Stimulated activated CD8-positive, alpha-beta memory T cell treated with anti-CD3 and anti-CD28 coated beads, Interleukin-2, amount 100 ng/mL, for 1 hour (primary cell): ENCODE measurements at places on chromosomes 12 and 14.

DNA sequence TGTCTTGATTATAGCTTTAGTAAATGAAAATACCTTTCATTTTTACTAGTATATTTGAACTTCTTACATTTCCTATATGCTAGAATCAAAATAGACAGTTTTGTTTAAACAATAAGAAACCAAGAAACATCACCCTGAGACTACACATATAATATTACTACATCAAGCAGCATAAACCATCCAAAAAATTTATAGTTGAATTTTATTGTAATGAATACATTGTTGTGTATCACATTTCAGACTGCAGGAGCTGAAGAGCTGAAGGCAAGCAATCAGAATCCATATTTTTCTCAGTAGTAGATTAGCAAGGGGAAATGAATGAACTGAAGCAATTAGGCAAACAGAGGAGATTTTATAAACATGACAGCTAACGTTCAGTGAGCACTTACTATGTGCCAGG, 379.2 kb downstream of the BTG1 start:
- DNase-seq = no peak

DNA sequence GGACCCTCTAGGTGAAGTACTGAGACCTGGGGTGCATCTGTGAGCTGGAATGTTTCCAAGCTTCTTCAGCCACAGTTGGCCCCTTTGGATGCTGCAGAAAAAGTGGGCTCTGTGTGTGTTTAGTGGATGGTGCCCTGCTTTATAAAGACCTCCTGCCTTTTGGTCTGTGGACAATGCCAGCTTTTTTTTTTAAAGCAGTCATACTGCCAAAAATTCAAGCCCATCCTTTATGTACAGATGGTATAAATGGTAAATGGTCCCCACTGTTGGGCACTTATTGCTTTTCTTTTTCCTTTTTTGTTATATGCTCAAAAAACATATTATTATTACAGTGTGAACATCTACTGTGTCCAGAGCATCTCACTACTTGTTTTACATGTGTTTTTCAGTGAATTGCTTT, 81.1 kb downstream of the SMOC1 start:
- DNase-seq = no peak

GRCh38 chr14:69487771-69488170, 3.2 kb downstream of the PLEKHD1 start:
- no peak for DNase-seq

- no peak for DNase-seq
These were observed 1248.3 kb upstream of the USP15 start for GRCh38 chr12:61011767-61012423.

- no peak for DNase-seq
These were observed 86.7 kb downstream of the LRP6 start for GRCh38 chr12:12180136-12180535.

GRCh38 chr14:70649803-70650202, 8.1 kb downstream of the TTC9 start:
- DNase-seq = no peak

DNA sequence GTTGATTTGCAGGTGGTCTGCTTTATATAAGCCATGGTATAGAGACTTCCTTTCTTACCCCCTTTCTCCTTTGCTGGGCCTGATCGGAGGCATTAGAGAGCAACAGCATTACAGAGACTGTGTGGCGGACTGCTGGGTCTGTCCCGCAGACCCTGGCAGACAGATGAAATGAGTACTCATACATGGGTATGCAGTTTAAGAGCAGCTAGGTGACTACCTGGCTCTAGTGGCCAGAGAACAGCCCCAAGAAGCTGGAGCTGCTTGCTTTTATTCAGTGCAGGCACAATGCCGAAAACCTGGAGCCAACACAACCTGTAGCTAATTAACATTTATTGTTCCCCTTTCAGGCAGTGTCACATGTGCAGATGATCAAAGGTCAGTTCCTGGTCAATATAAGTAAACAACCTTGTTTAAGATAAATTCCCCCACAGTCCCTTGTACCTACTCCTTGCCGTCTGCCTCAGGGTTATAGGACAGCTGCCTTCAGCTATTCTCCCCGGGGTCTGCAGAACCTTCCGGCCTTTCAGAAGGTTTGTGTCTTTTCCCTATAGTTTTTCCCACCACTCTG, 160.0 kb downstream of the TRHDE start:
- no peak for DNase-seq

DNA sequence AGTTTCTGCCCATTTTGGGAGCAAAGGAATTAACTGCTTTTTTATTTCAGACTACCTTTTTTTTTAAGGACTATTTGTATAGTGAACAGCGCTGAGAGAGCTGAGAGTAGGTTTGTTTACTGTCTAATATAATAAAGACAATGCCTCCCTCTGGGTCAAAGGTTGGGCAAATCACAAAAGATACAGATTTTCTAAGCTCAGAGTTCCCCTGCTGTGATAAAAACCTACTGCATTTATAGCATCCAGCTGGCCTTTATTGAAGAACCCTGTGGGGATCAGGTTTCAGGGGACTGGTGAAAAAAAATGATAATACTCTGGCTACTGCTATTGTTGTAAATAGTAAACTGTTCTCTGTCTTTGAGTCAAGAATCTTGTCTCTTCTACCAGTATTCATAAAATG, 28.7 kb downstream of the CCDC59 start:
- no peak for DNase-seq

GRCh38 chr14:32473464-32473855, 144.4 kb downstream of the AKAP6 start:
- no peak for DNase-seq

- no peak for DNase-seq
These were observed 890.7 kb downstream of the DIO2 start for GRCh38 chr14:79320561-79320960.

DNA sequence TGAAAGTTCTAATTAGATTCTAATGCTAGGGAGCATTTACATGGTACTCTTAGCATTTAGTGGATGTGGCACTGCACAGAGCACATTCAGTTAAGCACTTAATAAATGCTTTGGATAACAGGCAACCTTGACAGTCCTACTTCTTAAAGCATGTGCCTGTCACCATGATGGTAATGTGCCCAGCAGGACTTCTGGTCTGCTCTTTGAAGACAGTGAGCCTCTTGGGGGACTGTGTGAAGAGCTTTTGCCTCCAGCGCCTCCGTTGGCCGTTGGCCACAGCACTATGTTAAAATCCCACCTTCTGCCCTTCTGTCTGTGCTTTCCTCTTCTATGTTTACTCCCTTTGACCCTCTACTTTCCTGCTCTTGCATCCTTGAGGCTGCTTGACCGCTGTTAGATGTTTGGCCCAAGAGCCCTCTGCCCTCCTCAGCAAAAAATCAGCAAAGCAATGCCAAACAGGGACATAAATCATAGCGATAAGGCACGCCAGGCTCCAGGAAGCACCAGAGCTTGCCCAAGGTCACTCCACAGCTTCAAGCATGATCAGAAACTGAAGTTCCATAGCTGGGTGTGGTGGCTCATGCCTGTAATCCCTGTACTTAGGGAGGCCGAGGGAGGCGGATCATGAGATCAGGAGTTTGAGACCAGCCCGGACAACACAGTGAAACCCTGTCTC, 8.3 kb downstream of the CDKL1 start:
- DNase-seq = no peak

DNA sequence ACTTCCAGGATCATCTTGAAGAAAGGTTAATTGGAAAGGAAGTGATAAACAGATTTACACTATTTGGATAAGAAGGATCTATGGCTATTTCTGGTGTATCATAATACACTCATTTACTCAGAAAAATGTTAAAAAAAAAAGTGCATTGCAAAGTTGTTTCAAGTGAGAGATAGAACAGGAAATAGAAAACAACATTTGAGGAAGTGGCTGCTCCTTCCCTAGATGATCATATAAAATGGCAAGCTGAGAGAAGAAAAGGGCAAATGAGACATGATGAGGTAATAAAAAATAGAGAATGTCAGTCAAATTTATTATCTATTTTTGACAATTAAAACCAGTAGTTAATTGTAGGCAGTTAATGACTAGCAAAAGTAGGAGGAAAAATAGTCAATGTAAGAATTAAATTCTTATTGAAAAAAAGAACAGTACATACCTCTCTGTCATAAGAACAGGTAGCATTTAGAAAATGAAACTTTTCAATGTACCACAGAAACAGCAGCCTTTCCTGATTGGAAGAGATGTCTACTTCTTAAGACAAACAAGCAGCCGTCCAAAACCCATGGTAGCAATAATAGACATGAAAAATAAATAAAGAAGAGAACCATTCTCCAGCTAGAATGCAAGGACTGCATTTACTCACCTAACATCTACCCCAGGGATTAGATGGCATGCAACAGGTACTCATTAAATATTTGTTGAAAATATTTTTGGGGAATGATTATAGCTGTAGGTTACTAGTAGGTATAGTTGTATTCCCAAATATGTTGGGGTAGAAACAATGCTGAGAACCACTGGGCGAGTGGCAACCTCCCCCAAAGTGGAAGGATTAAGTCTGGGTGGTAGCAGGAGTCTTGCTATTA, 63.9 kb upstream of the GRIP1 start:
- no peak for DNase-seq

DNA sequence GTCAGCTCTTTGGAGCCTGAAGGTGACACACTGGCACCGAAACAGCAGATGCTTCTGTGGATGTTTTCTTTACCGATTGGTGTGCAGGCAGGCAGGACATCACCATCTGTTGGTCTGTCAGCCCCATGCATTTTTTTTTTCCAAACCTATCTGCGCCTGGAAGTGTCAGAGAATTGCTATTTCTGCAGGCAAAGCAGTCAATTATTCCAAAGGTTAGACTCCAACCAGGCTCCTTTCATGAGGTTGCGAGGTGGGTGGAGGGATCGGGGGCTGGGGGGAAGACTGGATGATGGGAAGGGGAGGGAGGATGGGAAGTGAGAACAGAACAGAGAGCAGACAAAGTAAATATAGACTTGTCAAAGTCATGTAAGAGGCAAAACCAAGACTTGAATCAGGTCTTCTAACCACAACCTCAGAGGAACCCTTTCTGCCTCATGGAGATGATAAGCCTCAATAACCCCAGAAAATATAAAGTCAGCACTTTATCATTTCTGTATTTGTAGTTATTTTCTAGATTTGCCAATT, 117.7 kb downstream of the OTOGL start:
- DNase-seq = no peak

- no peak for DNase-seq
These were observed 23.8 kb downstream of the GSC start for GRCh38 chr14:94746131-94746530.

DNA sequence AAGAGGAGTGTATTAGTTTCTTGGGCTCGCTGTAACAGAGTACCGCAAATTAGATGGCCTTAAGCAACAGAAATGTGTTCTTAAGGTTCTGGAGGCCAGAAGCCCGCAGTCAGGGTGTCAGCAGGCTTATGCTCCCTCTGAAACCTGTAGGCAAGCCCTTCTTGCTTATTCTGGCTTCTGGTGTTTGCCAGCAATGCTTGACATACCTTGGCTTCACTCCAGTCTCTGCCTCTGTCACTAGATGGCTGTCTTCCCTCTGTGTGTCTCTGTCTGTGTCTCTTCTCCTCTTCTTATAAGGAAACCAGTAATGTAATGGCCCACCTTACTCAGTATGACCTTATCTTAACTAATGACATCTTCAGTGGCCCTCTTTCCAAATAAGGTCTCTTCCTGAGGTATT, 85.1 kb downstream of the DERA start:
- DNase-seq = no peak

- DNase-seq = no peak
These were observed 102.2 kb downstream of the TMX1 start for GRCh38 chr14:51342226-51342625.

DNA sequence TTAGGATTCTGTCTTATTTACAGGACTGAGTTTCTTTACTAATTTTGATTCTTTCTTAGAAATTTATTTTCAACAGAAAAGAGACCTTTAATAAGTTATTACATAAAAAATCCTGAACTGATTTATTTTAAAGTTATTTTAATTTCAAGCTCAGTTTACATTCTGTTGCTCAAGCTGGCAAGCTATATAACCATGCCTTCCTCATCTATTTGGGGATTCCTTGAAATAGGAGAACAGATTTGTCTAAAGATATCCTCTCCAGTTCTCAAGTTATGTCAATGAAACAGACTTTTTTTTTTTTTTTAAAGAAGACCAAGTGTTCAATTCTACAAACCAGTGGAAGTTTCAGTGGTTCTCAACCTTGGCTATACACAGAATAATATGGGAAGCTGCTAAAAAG, 103.3 kb upstream of the TRHDE start:
- no peak for DNase-seq

DNA sequence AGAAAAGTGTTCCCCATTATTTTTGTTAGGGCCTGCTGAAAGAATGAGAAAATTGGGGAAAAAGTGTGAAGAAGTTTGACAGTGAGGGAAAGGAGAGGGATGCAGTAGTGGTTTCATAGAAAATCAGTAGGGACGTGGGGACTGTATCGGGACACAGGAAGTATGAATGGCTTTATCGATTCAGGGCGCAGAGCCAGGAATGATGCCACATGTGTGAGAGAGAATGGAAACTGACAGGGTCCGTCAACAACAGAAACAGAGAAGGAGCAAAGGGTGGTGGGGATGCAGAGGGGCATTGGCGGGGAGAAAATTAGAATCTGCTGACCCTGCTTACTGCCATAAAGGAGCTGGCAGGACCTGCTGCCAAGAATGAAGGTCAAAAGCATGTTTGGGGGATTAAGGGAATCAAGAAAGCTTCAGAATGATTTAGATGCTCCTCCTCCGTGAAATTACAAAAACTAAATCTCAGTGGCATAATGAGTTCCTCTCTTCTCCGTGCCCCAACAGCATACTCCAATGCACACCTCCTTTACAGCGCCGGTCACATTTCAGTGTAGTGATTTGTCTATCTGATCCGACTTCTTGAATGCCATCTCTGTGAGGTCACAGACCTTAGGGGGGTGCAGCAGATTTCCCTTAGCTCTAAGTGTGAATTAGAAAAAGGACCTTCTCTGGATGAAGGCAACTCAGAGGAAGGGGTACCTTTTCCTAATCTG, 92.6 kb downstream of the EMP1 start:
- DNase-seq = no peak

- no peak for DNase-seq
These were observed 4.1 kb downstream of the SINHCAF start for GRCh38 chr12:31321897-31322228.

DNA sequence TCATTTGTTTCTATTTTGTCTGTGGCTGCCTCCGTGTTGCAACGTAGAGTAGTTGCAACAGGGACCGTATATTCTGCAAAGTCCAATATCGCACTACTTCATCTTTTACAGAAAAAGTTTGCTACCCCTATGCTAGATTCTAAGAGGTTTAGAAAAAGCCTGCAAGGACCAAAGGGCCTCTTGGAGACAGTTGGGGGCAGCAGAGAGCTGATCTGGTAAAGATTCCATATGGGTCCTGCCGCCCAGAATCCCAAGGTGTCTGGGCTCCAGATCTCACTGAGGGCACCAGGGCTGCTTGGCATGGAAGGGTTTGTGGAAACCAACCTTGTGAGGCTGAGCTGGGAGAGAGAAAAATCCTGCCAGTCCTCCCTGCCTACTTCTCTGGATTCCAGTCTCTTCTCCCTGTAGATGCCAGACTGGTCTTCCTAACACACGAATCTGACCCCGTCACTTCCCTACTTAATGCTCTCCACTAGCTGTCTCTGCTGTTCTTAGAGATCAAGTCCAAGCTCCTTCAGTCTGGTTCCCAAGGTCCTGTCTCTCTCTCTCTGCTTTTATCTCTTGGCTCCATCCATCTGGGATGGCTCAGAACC, 74.6 kb downstream of the GLRX5 start:
- DNase-seq = no peak

- peak; percentile 41 for DNase-seq
These were observed 1.9 kb upstream of the KRT79 start for GRCh38 chr12:52836042-52836466.
